ENCODE measurements at places on chromosomes 3 and 15.

GRCh38 chr3:98556164-98557130, 24.7 kb downstream of the GPR15 start:
- DNase-seq = peak; percentile 64

- no peak for DNase-seq
Measured at GRCh38 chr3:108234387-108234957, 12.2 kb upstream of the IFT57 start.

GRCh38 chr3:49641292-49641691, 32.9 kb upstream of the APEH start:
- DNase-seq = no peak

GRCh38 chr15:43941555-43941954, 114.8 kb downstream of the WDR76 start:
- DNase-seq = no peak

- DNase-seq = no peak
Measured at GRCh38 chr3:109353057-109353456, 15.7 kb upstream of the DPPA4 start.

DNA sequence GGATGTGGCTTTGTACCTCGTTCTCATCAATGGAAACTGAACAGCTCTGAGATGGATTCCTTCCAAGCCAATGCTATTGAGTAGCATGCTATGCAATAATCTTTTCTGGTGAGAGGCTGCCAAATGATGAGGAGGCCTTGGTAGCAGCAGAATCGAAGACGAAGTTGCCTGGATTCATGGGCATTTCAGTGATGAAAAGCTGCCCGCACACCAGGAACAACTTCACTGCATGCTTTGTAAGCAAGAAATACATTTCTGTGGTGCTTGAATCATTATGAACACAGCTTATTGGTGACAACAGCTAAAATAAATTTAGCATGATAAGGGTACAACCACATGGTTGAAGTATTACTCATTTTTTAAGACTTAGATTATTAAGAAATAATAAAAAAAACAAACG, 246.8 kb upstream of the ROBO1 start:
- DNase-seq = no peak

- DNase-seq = no peak
Measured at GRCh38 chr15:98653686-98654085, 5.3 kb downstream of the IGF1R start.

DNA sequence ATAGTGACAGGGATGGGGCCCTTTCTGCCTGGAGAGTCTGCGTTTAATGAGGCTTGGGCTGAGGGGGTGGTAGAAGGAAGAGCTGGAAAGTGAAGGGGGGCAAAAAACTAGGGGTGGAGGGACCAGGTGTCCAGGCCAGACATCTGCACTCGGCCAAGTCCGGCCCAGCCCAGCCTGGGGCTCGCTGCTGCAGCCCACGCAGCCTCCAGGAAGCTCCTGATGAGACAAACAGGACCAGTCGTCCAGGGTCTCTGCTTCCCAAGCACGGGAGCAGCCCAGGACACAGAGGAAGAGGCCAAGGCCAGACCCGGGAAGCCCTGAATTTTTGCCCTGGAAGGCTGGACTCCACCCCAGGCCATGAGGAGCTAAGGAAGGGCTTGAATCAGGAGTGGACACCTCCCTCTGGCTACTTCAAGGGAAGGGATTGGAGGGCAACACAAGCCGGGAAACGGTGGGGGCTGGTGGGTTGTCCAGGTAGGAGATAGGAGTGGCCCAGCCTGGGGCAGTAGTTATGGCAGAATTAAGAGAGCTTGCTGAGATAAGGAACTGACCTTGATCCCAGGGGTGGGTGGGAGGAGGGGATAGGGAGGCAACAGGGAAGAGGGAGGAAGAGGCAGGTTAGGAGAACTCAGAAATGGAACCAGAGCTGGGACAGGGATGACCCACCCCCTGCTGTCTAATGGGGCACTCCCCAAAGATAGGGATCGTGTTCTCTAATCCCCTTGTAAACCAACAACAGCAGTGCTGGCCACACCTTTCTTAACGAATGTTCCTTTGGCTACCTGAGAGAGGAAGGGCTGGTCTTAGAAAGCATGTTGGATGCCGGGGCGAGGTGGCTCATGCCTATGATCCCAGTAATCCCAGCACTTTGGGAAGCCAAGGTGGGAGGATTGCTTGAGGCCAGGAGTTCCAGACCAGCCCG, 89.5 kb downstream of the ANP32A start:
- DNase-seq = no peak

DNA sequence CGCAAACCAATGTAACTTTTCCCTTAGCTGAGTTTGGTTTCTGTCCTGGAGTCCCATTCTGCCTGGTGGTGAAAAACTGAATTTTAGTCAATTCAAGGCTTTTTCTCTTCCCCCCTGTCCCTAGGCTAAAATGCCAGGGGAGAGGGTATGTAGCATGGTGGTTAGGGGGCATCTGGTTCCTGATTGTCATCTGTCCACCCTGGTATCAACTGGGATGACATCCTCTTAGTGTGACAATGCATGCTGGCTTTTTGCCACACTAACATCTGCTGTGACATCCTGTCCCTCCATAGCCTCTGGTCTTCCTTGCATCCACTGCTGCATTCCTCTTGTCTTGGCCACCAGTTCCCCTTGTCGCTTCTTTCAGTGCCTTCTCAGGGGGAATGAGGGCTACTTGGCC, 73.7 kb downstream of the ABHD5 start:
- no peak for DNase-seq

GRCh38 chr3:143581972-143582722, 266.1 kb downstream of the SLC9A9 start:
- no peak for DNase-seq

Measured in stimulated activated CD4-positive, alpha-beta T cell treated with anti-CD3 and anti-CD28 coated beads, Interleukin-4, amount 100 ng/mL, for 1 hour (primary cell).